ENCODE measurements at places on chromosomes 4 and X. TPM values are rescaled to one million over a fixed set of nuclear protein-coding genes. Genes with fewer than 3 reads are reported as not detected.

- DNase-seq: no peak
These were observed 56.7 kb downstream of the TSPAN5 start for GRCh38 chr4:98601708-98602107.

MAGEA11 gene
- not detected for total RNA-seq

GSX2 gene
- total RNA-seq: not detected

ARHGAP4 gene
- 53.8 TPM for total RNA-seq

LGI2 gene
- total RNA-seq: 18.4 TPM

DNA sequence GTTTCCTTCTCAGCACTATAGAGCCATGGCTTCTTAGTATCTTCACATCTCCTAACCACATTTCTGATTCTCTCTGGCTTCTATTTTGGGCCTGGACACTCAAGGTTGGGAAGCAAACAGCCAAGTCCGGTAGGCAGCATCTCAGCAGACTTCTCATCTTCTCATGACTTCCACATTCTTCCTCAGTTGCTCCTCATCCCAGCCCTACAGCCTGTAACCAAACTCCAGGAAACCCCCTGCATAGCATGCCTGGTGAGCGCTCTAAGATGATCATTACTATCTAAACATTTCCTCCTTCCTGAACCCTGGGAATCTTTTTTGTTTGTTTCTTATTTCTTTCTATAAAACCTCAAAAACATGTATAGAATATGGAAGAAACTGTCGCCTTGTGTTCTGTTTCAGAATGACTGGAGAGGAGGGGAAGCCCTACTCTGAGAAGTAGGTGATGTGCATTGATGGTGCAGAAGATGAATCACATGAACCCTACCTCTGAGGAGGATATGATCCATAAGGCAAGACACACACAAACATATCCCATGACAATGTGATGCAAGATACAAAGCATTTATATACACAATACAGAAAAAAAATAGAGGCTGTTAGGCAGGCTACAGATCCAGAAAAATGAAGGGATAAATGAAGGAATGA is 219.8 kb upstream of the GYPA start:
- no peak for DNase-seq

UCP1 gene
- total RNA-seq: not detected

GRCh38 chrX:47148946-47149345 is 3.9 kb downstream of the RBM10 start:
- no peak for DNase-seq

- DNase-seq: no peak
These were observed 348.5 kb downstream of the INPP4B start for GRCh38 chr4:142497606-142498005.

GRCh38 chrX:1094566-1095333 is 117.7 kb downstream of the CRLF2 start:
- DNase-seq: no peak

GRCh38 chr4:25950461-25951389 is 36.7 kb downstream of the SMIM20 start:
- DNase-seq: no peak

NMU gene
- total RNA-seq: 0.75 TPM

- no peak for DNase-seq
These were observed 124.5 kb downstream of the ARSF start for GRCh38 chrX:3165808-3166207.

GRCh38 chr4:68905939-68906779 is 45.4 kb downstream of the UGT2A3 start:
- peak; percentile 70 for DNase-seq

GRCh38 chrX:49029876-49030275 is 13.3 kb downstream of the TFE3 start:
- peak; percentile 42 for DNase-seq

TCEANC gene
- total RNA-seq: 4.0 TPM

DCAF4L1 gene
- 0.12 TPM for total RNA-seq

COPS4 gene
- total RNA-seq: 31.5 TPM

GRCh38 chrX:19990151-19990555 is 708 bp downstream of the BCLAF3 start:
- no peak for DNase-seq

DNA sequence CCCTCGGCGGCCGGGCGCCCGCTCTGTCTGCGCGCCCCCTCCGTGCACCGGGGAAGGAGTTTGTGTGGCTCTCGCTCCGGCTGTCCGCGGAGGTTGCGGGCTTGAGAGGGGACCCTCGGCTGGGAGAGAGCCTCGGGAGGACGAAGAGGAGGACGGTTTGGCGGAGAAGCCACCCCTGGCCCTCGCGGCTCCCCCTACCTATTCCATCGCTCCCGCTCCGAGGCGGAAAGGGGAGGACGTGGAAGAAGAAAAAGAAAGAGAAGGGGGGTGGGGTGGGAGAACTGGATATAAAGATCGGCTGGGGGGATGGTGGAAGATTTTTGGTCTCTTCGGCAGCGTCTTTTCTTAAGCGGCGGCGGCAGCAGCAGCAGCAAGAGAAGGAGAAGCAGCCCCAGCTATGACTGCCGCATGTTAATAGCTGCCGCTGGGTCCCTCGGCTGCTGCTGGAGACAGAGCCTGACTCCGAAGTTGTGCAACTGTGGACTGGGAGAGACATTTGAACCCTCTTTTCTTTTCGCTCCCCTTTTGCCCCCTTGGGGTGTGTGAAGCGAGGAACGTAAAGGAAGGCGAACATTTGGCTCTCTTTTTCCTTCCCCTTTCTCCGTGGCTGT is 895 bp downstream of the ADGRL3 start:
- DNase-seq: no peak

DLG3 gene
- 59.9 TPM for total RNA-seq

DNA sequence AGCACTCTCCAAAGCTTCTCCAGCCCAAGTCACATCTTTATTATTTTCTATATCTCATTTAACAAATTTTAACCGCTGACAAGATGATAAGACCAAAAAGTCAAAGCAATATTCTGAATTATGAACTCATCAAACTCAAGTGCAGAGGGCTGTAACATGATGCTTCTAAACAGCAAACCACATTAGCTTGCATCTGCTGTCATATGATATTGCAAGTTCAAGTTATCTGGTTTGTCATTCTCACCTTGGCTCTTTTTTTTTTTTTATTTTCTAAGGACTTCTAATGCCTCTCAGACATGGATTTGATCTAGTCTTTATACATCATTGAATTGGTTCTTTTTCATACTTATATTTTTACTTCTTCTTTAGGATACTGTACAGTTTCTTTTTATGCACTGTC is 93.4 kb downstream of the SLC10A7 start:
- no peak for DNase-seq

GRCh38 chrX:148372925-148373324 is 127.5 kb upstream of the AFF2 start:
- DNase-seq: no peak

DNA sequence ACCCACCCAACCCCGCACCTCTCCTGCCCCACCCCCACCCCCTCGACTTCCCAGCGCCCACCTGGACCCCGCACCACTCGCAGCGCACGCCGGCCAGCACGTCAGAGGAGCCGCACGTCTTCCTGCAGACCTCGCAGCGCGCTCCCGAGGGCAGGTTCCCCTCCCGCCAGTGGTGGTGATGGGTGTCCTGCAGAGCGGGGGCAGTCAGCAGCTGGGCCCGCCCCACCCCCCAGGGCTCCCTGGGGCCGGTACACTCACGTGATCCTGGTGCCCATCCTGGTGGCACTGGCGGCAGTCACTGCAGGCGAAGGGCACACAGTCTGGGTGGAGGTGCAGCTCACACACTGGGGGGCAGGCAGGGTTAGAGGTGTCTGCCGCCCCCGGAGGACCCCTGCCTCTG is 5.1 kb downstream of the DGKQ start:
- no peak for DNase-seq

GRCh38 chrX:65679071-65679540 is 11.7 kb downstream of the MSN start:
- no peak for DNase-seq

RWDD4 gene
- total RNA-seq: 16.5 TPM

DNA sequence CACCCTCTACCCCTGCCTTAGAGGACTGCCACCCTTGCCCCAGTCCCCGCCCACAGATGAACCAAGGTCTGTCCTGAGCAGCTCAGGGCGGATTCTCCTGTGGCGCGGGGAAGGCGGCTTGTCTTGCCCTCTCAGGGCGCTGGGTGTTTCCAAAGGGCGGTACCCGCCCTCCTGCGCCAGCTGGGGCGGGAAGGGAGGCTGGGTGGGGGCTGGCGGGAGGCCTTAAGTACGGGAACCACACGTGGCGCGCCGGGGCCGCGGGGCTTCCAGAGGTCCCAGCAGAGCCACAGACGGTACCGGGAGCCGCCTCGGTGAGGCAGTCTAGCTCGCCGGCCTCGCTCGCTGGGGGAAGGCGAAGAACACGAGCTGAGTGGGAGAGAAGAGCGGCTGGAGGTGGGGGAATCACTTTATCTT is 361.1 kb downstream of the MID1IP1 start:
- no peak for DNase-seq

DNA sequence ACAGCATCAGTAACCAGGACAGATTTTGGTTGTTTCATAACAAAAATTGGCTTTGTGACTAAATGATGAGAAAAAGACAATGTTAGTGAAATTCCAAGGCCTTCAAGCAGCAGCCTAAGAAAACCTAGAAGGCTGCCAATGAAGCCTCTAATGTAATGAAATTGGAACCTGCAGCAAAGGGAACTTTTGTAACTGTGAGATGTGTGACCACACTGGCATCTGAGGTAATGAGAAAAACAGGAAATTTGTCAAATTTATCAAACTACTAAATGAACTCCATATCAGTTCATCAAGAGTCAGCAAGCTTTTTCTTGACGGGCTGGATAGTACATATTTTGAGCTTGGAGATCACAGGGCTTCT is 30.4 kb upstream of the EMCN start:
- no peak for DNase-seq

GRCh38 chrX:38142610-38143009 is 78.1 kb downstream of the SRPX start:
- DNase-seq: no peak

WWC2 gene
- total RNA-seq: 27.1 TPM

FRMPD3 gene
- 0.17 TPM for total RNA-seq

DNA sequence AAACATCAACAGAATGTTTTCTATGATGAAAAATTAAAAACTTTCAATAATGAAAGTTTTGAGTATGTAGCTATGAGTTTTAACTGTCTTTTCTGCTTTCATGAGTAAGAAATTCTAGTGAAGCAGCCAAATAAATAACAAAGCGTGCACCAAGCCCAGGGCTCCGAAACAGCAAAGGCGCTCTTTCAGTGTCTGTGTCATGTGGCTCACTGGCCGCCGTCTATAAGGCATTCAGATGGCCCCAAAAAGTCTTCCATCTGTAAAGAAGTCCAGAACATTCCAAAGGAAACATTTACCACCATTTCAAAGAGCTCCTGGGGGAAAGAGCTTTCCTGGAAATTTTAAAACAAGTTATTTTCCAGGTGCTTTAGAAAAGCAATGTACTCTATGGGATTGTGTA is 139.9 kb downstream of the AFAP1 start:
- no peak for DNase-seq

DNA sequence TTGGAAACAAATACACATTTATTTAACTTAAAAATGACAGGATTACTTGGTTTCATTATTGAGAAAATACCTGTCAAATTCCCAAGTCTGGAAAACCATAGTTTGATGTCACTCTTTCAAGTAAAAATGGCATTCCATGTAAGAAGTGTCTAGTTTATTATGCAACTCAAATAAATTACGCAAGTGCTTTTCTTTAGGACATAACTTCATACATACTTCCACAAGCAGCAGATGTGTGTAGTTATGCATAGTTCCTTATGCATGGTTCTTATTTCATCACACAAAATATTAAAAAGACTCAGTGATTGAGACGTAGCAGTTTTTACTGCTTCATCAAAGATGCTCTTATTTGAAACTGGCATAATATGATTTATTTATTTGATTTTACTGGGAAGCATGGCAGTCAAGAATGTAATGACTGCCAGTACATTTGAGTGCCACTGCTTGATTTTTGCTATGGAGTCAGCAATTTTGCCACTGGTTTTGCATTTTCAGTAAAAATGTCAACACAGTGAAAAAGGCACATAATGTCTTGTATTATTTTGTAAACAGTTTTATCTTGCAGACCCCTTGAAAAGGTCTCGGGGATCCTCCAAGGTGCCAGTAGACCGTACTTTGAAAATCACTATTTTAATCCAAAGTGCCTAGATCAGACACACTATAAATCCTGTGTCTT is 62.1 kb downstream of the CLCN3 start:
- DNase-seq: no peak

WNK3 gene
- total RNA-seq: 6.2 TPM

ADGRG4 gene
- total RNA-seq: not detected

GRCh38 chrX:73785493-73785892 is 222.5 kb downstream of the CHIC1 start:
- DNase-seq: no peak

MAGED4 gene
- total RNA-seq: 48.7 TPM

GRCh38 chrX:22800360-22800759 is 199.4 kb upstream of the DDX53 start:
- no peak for DNase-seq

SMIM43 gene
- total RNA-seq: not detected

- no peak for DNase-seq
These were observed 907.6 kb upstream of the EPHA5 start for GRCh38 chr4:66577922-66578321.

SSX2 gene
- not detected for total RNA-seq

DNA sequence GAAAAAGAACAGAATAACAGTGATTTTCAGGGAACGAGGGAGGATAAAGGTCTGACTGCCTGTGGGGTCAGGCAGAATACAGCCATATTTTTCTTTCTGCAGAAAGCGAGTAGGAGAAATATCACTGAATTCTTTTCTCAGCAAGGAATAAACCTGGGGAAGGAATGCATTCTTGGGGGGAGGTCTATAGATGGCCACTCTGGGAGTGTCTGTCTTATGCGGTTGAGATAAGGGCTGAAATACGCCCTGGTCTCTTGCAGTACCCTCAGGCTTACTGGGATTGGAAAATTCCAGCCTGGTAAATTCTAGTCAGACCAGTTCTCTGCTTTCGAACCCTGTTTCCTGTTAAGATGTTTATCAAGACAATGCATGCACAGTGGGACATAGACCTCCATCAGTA is 26.3 kb downstream of the CNGA1 start:
- no peak for DNase-seq

GRCh38 chr4:20572976-20573375 is 127.3 kb upstream of the PACRGL start:
- no peak for DNase-seq

DNA sequence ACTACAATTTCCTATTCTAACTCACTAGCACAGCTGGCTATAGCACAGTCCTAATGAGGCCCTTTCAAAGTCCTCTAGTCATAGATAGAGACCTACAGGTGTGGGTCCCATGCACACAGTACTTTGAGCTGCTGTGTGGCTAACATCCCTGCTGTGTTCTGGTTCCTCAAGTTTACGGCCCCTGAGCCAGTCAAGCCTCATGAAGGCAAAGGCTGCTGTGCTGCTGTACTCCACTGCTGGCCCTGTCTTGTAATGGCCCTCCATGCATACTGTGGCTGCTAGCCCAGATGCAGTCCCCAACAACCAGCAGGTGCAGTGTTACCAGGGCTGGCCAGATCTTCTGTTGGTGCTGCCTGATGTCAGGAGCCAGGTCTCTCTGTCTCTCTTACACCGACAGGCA is 23.4 kb upstream of the ENPEP start:
- DNase-seq: no peak

DNA sequence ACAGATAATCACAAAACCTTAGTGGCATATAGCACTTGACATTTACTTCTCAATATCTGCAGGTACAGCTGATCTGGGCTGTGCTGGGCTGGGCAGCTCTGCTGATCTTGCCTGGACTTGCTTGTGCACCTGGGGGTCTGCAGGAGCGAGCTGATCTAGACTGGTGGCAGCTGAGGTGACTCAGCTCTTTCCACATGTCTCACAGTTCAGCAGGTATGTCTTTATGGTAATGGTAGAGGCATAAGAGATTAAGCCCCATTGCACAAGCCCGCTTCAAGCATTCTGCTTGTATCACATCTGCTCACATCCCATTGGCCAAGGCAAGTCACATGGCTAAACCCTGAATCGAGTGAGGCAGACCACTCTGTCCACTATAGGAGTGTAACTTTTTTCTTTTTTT is 506.7 kb downstream of the BCOR start:
- DNase-seq: no peak

Data from mucosa of gallbladder (tissue), 1 donor.